Activated T-cell treated with anti-CD3 and anti-CD28 coated beads for 48 hours (primary cell): ENCODE measurements at places on chromosomes 5 and 9.

- DNase-seq: no peak
Measured at GRCh38 chr5:103456476-103456875, 106.1 kb downstream of the NUDT12 start.

- peak; percentile 57 for DNase-seq
Measured at GRCh38 chr9:89522261-89522958, 24.5 kb upstream of the SEMA4D start.

DNA sequence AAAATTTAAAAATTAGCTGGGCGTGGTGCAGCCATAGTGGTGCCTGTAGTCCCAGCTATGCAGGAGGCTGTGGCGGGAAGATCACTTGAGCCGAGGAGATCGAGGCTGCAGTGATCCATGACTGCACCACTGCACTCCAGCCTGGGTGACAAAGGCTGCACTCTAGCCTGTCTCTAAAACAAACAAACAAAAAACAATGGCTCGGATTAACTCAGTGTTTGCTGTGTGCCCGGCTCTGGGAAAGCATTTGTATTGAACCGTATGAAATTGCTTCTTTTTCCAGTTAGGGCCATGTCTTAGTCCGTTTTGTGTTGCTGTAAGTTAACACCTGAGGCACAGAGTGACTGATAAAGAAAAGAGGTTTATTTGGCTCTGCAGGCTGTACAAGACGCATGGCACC lies 62.6 kb downstream of the CFAP77 start:
- no peak for DNase-seq

DNA sequence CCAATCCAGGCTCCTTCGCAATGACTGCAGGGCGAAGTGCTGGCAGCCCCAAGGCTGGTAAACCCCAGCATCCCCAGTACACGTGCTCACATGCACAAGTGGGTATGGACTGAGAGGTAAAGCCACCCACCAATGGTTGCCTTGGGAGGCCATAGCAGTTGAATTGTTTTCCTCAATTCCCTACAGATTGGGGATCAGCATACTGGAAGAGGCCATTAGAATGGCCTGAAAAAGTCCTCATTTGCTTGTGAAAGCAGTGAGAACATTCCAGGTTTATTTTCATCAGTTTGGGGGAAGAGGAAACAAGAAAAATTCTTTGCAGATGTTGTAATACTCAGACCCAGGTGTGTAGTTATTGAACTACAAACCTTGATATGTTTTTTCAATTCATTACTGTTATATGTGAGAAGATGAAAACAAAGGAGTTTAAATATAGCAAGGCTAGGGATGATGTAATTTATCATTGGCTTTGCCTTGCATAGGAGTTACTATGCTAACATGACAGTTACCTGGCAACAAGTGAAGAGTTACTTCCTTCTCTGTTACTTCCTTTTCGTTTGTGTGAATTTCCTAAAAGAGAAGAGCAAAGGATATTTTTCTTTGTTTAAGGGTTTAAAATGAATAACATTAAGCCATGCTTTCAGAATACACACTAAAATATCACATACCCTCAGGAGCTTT lies 36.4 kb downstream of the MTMR12 start:
- no peak for DNase-seq

DNA sequence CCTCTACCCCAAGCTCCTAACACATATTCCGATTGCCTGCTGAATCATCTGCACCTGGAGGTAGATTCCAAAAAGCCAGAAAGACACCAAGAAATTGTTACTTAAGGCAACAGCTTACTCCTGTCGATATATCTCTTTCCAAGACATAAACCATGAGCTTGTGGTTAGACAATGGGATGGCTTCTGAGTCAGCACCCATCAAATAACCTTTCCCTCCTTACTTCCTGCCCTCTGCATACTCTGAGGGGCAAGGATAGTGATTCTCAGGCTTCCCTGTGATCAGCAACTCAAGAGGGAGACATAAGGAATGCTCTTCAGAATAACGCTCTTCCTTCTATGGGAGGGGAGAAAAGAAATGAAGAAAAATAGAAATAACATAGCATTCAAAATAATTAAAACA lies 70.9 kb downstream of the TMEM215 start:
- no peak for DNase-seq

DNA sequence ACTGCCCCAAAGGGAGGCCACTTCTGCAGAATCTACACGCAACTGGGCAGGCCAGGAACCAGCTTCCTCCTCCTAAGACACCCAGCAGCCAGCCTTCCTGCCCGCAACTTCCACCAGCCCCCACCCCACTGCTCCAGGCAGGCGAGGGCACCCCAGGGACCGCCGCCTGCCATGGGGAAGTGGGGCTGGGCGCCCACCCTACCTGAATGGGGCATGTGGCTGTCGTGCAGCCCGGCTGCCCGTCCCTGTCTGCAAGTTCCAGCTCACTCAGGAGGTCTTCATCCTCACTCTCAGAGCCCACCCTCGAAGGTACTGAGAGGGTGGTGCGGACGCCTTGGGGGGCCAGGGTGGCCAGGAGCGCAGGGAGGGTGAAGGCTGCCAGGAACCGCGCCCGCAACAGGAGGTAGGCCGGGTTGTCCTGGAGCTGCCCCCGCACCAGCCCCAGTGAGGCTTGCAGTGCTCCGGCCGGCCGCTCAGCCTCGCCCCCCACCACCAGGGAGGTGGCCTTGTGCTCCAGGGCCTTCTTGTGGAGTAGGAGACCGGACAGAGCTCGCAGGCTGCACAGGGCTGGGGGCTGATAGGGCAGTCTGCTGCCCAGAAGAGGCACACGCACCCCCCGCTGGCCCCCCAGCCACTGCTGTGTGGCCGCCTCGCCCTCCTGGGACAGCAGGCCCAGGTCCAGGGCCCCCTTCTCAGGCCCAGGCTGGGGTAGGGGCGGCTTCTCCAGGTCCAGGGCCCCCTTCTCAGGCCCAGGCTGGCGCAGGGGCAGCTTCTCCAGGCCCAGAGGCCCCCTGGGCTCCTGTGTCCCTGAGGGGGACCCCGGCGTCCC lies 4.1 kb upstream of the CARD9 start:
- no peak for DNase-seq

DNA sequence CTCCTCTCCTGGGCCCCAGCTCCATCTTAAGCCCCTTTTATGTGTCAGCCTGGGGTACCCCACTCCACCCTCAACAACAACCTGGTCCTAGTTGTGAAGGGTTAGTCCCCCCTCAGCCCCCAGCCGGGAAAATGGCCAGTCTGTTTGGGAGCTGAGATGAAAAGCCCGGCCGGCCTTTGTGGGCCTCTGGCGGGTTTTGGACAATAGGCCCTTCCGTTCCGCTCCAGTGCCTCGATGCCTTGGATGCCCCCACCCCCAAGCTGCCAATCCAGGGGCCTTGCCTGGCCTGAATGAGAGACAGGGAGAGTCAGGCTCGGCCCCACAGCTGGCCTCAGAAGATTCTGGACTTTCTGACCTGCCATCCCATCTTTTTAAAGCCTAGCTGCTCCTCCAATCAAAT lies 9.2 kb downstream of the CNTFR start:
- no peak for DNase-seq

DNA sequence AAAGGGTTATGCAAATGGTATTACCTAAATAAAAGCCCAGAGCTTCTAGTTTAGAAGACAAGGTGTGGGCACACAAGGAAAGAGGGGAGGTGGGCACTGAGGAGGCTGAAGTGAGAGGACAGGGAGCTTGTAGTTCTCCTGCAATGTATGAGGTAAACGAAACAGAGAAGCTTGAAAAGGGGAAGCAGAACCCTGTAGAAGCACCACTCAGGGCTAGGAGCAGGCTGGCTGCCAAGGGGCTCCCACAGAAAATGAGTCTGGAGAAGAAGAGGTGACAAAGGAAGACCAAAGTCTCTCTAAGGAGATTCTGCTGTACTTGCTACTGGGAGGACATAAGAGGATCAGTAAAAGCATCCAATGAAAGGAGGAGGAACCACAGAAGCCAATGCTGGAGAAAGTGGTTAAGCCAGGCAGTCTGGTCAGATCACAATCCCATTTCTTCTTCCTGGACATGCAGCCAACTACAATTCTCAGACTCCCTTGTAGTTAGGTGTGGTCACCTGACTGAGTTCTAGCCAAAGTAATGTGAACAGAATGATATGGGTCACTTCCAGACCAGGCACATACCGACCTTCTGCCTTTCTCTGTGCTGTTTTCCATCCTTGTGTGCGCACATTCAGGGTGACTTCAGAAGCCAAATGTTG lies 174.5 kb upstream of the MAP3K1 start:
- DNase-seq: no peak

DNA sequence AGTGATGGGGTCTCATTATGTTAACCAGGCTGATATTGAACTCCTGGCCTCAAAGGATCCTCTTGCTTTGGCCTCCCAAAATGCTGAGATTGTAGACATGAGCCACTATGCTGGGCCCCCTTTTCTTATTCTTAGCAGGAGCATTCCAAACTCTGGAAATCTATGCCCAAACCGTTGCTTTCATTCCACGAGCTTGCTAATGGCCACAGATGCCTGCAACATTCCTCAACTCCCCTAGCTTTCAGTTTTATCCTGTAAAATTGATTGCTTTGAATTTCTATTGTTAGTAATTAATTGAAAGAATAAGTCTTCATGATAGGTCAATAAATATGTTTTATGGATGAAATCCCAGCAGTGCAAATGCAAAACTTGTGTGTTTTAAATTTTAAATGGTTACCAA lies 564.8 kb upstream of the WWC1 start:
- no peak for DNase-seq

GRCh38 chr9:125460346-125460745 lies 198.7 kb downstream of the GAPVD1 start:
- DNase-seq: no peak

DNA sequence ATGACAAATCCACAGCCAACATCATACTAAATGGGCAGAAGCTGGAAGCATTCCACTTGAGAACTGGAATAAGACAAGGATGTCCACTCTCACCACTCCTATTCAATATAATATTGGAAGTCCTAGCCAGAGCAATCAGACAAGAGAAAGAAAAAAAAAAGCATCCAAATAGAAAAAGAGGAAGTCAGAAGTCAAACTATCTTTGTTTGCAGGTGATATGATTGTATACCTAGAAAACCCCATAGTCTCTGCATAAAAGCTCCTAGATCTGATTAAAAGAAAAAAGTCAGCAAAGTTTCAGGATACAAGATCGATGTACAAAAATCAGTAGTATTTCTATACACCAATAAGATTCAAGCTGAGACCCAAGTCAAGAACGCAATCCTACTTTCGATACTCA lies 66.1 kb downstream of the OSMR start:
- DNase-seq: no peak

DNA sequence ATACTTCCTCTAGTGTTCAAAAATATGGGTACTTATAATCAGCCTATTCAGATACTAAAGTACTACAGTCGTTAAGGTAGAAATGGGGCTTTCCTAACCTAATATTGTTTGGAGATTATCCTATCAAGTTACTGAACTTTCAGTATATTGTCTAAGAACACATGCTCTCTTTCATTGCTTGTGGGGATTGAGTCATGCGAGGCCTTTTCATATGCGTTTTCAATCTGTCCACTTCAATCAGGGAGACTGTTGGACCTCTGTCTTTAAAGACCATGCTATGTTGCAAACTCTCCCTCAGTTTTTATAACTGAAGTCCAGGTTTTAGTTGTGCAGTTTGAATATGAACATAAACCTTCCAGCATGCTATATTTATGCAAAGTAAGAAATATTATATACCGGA lies 15.0 kb downstream of the PRR16 start:
- no peak for DNase-seq

DNA sequence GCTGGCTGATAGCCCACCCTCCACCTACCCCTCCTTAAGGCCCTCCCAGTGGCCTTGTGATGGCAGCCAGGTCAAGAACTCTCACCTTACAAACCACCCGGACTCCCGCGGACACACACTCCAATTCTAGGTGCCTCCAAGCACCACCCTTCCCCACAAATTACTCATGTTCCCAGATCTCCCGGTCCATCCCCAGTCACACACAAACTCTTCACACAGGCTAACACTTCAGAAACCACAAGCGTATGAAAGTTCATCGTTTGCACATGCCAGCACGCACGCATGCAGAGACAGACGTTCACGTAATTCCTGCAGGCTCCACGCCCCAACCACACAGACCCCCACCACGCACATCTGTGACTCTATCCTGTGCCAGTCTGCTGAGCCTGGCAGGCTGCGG lies 18.0 kb downstream of the NR5A1 start:
- DNase-seq: no peak

GRCh38 chr5:141100243-141100805 lies at the start of gene PCDHB3:
PCDHB3 (plus strand) TSS chr5:141100473; CDS start chr5:141100650, 177 bp downstream.
- peak; percentile 35 for DNase-seq

DNA sequence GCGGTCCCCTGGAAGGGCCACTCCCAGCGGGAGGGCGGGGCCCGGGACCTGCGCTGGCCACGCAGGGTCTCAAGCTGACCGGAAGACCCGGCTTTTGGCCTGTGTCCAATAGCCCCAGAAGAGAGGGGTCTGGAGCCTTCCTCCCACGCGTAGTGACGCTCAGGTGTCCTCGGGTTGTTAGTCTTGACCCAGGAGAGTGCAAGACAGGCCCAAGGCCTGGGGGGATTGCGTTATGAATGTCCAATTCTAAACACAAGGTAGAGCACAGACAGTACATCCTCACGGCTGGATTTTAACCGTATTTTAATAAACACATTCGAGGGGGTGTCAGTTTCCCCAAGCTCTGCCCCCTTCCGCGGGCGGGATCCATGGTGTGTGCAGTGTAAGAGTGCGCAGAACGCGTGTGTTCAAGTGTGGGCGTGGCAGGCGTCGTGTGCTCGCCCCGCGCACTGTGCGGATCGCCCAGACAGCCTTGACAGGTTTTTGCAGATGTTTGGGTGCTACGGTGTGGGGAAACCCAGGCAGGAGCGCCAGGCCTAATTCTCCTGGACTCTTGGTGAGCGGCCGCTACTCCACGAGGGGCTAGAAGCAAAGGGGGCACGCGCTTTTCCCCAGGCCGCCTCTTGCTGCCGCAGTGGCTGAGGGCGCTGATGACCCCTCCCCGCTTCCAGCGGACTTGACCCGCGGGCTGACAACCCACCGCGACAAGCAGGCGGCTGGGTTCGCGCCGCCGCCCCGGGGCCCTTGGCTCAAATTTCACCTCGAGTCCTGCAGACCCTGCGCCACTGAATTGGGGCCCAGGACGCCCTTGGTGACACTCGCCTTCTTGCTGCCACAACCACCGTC lies 6.1 kb upstream of the DMRT3 start:
- DNase-seq: no peak

GRCh38 chr5:54323495-54323894 lies 13.1 kb upstream of the ARL15 start:
- DNase-seq: no peak

DNA sequence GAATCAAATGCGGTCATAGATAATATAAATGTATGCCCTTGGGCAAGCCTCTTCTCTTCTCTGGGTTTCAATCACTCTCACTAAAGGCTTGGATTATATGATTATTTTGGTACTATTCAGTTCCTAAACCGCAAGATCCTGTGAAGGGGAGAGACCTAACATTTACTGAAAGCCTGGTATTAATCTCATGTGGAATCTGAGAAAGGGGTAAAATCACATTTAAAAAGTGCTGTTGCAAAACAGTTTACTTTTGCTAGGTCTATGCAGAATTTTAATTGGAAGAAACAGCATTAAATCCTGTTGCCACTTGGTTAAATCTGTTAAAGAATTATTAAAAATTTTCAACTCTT lies 50.7 kb downstream of the SLC44A1 start:
- no peak for DNase-seq

GRCh38 chr9:108569624-108570023 lies 286.2 kb downstream of the ACTL7B start:
- DNase-seq: no peak

- no peak for DNase-seq
Measured at GRCh38 chr5:59300930-59301329, 592.6 kb downstream of the PDE4D start.
